ENCODE measurements at places on chromosomes 13 and 19.

DNA sequence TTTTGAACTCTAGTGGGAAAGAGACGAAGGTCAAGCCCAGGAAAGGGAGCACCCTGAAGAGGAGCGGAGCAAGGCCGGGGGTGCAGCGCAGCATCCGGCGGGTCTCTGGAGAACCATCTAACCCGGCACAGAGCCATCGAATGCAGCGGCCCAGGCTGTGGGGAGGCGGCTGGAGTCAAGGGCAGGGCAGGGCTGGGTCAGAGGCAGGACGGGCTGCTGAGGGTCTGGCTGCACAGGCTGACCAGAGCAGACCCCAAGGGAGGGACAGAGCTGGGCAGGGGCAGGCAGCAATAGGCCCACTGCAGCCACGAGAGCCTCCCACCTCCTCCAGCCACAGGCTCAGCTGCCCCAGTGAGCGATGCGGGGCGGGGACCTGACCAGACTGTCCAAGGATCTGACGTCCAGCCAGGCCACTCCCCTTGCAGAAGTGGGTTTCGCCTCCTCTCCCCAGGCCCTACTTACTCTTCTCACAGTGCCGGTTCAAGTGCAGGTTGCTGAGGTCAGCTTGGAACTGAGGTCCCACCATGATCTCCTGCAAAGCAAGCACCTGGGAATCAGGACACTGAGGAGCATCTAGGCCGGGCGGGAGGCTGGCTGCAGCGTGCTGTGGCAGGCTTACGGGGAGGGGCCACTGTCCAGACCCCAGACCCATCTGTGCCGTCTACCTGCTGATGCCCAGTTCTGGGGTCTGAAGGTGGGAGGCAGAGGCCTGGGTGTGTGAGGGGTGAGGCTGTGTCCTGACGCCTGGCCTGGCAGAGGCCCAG lies 19.2 kb downstream of the MIER2 start:
- DNase-seq, result no peak

GRCh38 chr13:40667622-40667978 lies 1.2 kb upstream of the FOXO1 start:
- DNase-seq, result no peak

DNA sequence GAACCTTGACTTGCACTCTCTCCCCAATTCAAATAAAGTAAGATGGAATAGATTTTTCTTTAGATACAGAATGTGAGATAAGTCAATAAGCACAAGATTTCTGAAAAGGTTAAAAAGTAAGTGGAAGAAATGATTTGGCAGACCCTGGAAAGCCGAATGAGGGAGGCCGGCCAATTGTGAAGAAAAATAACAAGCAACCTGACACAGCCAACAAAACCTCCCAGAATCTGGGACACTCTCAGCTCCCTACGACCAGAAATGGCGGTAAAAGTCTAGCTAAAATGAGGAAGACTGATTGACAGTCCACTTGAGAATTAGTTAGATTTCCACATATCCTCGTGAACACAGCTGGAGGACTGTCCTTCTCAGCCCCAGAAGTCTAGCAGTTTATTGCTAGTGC lies 85.4 kb downstream of the KLF12 start:
- DNase-seq, result no peak

DNA sequence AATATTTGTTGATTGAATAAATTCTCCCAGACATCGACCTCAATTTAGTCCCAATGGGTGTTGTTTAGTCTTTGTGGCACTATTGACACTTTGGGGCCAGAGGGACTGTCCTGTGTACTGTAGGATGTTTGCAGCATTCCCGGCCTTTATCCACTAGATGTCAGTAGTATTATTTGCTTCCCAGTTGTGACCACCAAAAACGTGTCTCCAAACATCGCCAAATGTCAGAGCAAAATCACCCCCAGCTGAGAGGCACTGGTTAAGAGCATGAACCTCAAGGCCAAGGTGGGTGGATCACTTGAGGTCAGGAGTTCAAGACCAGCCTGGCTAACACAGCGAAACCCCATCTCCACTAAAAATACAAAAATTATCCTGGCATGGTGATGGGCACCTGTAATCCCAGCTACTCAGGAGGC lies 15.4 kb downstream of the NLRP12 start:
- no peak for DNase-seq

GRCh38 chr19:33236696-33237390 lies 11.2 kb upstream of the SLC7A10 start:
- DNase-seq, result no peak

DNA sequence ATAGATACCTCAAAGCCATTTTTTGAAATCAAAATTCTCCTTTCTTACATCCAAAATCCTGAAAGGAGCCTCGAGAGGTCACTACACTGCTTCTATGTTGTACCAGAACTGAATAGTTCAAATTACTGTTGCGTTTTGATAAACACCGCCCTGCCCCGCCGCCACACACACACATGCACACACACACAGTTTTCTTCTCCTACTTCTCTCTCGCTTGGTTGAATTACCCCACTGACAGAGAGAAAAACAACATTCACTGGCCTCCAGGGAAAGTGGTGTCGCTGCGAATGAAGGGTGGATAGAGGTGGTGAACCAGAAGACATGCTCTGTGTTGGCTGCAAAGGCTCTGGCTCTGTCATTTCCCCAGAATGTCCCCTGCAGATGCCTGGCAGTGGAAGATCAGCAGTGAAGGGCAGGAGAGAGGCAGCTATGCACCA lies 183.4 kb upstream of the RFC3 start:
- no peak for DNase-seq

- DNase-seq, result peak; percentile 25
Measured at GRCh38 chr13:100128373-100128772, 39.5 kb downstream of the PCCA start.

DNA sequence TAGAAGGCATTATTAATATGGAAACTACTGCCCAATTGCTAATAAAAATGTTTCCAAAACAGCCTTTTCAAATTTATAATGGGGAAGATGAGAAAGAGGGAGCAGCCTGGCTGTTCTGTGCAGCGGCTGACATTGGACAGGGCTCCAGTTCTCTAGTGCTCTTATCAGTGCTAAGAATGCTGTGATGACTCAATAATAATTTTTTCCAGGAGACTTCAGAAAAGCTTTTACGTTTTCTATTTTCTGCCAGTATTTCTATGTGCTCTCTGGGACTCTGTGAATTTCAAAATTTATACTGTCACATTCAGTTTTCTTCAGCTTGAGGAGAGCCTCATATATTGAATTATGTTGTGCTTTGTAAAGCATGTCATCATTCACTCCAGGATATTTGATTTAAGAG lies 209.6 kb downstream of the VWA8 start:
- DNase-seq, result no peak

GRCh38 chr13:46168783-46169182 lies 13.2 kb downstream of the LCP1 start:
- no peak for DNase-seq
